ENCODE measurements at places on chromosomes 7 and 10. TPM values are rescaled to one million over a fixed set of nuclear protein-coding genes. Genes with fewer than 3 reads are reported as not detected.

DNA sequence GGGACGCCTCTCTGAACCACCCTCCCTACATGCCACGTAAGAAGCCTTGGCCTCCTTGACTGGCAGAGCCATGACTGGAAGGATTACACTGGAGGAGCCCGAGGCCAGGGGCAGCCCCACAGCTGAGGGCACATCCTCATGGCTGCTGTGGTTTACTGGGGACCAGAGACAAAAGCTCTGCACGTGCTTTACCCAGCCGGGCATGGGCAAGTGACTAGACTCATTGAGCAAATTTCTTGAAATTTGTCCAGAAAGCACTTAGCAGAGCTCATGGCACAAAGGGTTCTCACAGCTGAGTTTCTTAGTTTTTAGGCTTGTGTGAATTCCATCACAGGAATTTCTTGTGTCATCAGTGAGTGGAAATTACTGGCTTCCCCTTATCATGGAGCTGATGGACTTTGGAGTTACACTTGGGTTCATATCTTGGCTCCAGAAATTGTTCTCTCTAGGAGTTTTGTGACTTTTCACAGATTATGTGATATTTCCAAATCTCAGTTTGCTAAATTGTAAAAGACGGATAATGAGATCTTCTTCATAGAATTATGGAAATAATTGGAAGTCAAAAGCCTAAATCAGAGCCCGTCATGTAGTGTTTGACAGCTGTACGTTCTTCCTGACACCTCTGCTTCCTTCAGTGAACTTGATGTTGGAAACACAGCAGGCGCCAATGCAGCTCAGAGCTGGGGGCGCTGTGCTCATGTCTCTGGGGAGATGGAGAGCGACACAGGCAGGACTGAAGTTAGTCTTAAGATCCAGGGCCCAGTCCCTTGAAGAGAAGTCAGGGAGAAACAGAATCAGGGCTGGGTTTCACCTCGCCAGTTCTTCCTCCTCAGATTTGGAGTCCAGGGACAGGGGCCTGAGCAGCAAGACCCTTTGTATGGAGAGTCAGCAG lies 47.7 kb upstream of the MGAM2 start:
- no peak for DNase-seq

GRCh38 chr7:105639667-105640493 lies 58.6 kb upstream of the EFCAB10 start:
- DNase-seq = no peak

GRCh38 chr7:7563269-7563668 lies 3.4 kb upstream of the MIOS start:
- DNase-seq = no peak

The THSD7A gene
- 6.9 TPM for total RNA-seq

The PLAC9 gene
- total RNA-seq = 40.2 TPM
